ENCODE measurements at places on chromosomes 11 and 22.

DNA sequence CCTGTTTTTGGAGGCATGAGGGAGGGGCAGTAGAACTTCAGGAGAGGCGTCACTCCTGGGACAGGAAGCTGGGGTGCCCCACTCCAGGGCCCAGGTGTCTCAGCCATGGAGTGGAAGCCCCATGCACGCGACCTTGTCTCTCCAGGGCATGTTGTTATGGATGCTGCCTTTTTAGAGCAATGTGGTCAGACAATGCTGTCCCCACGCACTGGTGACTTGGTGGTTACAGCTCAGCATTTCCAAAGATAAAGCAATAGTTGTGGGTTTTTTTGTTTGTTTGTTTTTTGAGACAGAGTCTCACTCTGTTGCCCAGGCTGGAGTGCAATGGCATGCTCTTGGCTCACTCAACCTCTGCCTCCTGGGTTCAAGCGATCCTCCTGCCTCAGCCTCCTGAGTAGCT lies 22.3 kb downstream of the EIF4G2 start:
- no peak for DNase-seq

DNA sequence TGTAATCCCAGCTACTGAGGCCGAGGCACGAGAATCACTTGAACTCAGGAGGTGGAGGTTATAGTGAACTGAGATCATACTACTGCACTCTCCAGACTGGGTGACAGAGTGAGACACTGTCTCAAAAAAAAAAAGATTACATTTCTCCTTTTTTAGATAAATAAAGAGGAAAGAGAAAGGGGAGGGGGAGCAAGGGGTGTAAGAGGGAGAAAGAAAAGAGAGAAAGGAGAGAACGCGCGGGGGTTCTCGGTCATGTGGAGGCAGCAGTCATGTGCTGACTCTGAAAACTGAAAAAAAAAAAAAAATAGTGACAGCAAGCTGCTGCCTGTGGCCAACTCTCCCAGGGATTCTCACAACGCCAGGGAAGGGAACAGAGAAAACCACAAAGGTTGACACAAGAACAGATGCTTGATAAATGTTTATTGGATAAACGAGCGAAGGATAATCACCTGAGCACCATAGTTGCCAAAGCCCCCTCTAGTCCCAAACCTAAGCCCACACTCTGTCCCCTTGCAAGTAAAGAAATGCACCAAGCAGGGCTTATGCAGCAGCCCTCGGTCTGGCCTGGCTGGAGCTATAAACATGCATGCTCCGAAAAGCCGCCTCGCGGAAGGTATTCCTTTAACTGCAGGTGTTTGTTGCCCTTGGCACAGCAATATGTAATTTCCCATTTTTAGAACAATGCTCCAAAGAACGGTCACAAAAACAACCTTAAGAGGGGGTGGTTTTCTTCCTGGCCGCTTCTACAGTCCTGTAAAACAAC lies 14.5 kb downstream of the SCGB1A1 start:
- DNase-seq: no peak

DNA sequence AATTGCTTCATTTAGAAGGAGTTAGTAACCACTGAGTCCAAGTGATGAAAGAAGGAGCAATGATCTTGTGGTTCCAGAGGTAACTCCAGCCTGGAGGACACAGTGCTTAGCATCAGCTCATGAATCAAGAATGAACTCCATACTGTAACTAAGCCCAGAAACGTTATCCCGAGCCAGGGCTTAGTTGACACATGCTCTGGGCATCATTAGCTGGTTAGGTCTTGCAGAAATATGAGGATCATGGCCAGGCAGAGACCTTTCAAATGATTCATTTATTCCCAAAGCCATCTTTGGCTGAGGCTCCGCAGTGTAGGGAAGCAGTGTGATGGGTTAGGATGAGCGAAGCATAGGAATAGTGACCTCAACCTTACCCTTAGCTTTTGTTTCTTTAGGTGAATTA lies 277.4 kb downstream of the FAM76B start:
- no peak for DNase-seq

- DNase-seq: no peak
These were observed 2.5 kb downstream of the PCSK7 start for GRCh38 chr11:117229411-117229810.

DNA sequence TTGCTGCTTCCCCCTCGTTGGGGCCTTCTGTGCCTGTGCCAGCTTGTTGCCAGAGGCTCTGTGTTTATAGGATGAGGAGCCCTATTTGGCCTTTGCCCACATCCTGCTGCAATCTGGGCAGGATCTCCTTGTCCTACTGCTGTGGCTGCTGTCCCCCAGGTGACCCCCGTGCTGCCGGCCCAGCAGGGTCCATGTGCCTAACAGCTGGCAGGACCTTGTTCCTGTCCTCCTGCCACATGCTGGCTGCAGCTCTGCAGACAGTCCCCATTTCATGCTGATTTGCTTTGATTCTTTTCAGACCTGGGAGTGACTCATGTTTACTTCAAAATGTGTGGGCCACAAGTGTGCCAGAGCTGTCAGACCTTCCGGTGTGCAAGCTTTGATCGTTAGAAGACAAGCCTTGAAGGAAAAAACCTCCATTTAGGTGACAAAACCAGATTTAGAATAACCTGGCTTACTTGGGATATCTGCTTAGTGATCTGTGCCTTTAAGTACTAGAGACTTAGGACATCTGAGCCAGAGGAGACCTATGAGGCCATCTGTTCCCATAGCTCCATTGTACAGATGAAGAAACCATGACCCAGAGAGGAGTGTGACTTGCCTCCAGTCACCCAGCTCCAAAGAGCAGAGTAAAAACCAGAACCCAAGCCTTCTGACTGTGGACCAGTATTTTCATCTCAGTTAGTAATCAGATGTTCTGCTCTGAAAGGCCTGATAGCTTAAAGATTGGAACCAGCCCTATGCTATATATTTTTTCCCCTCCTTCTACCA lies 11.1 kb downstream of the NAV2 start:
- peak; percentile 63 for DNase-seq

DNA sequence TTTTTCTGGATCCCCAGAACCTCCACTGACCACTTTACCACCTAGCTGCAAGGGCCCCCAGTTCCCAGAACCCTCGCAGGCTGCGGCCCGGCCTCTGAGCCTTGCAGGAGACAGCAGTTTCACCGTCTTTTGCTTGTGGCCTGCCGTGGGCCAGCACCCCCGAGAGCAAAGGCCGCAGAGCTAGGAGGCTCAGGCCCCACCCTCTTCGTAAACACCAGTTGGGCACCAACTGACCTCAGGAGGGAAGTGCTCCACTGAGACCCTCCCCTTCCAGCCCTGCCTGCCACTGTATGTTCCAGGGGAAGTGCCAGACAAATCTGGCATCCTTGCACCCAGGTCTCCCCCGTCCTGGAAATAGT lies 23.4 kb upstream of the CREB3L1 start:
- DNase-seq: no peak

- DNase-seq: no peak
These were observed 13.4 kb downstream of the TMPRSS13 start for GRCh38 chr11:117915672-117916235.

DNA sequence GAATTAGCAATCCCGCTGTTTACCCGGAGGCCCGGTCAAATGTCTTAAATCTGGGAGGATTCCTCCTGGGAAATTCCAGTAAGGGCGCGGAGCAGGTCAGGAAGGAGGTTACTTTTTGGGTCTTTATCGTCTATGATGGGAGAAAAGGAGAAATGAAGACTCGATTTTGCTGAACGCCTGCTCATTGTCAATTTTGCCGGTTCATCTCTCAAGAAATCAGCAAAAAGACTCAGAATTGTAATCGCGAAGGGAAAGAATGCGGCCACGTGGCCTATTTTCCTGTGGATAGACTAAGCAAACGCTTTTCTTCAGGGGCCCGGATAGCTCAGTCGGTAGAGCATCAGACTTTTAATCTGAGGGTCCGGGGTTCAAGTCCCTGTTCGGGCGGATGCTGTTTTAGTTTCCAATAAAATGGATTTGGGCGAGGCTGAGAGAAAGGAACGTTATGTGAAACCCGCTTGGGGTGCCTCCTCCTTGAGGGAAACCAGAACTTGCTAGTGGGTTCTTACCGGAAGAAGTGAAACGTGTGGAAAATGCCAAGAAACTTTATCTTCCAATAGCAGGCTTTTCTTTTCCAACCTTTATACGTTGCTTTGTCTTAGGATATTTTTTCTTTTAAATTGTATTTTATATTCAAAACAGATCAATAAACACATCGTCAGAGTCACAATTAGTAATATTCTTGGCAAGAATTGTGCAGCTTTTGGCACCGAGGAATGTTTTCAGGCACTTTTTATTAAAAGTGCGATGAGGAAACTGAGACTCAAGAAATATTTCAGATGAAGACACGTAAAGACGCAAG lies 45.0 kb downstream of the OR4D9 start:
- peak; percentile 68 for DNase-seq

GRCh38 chr11:64245797-64246620 lies 734 bp downstream of the PPP1R14B start:
- peak; percentile 76 for DNase-seq

DNA sequence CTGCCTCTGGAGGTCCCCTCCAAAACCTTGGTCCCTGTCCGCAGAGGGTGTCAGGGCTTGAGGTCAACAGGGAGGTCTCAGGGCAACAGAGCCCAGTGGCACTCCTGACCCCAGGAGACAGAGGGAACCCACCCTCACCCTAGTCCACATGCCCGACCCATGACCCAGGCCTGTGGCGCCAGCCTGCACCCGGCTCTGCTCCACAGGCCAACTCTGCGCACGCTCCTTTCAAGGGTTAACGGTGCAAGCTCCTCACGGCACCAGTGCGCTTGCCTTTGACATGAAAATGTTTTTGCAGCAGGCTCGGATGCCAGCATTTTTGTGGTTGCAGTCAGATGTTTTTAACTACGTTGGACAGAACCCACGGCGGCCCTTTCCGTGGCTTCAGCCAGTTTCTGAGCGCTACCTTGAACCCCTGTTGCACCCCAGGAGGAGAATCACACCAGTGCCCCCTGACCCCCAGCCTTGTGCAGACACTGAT lies 68.6 kb downstream of the CDKN1C start:
- no peak for DNase-seq

GRCh38 chr22:27116312-27117086 lies 459.1 kb downstream of the MIAT start:
- no peak for DNase-seq

DNA sequence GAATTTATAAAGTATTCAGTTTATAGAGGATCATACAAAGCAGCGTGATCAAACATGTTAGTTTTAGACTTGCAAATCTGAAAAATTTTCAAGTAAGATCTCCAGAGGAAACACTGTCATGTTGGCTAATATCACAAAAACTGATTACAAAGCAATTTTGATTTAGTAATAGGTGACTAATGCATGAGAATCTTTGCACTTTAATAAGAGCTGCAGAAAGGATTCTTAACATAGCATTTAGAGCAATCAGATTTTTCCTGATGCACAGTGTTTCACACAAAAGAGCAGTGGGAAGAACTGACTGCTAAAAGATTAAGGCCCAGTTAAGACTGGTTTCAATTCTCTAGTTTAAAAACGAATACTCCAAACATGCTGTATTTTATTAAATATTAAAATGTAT lies 321.2 kb downstream of the GUCY1A2 start:
- no peak for DNase-seq

DNA sequence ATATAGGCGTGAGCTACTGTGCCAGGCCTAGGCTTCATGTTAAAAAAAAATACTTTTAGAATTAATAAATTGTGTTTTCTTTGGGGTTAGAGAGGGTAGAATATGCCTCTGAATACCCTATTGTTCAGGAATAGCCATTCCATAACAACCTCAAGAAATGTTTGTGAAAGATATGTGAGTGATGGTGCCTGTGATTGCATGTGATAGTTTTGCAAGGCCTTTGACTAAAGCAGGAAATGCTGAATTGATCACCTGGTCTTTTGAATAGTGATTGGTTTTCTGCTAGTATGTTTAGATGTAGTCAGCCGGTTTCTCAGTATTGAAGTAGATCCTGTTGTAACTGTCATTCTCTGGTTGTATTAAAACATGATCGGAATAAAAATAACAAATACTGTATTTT lies 73.4 kb downstream of the UVRAG start:
- no peak for DNase-seq

DNA sequence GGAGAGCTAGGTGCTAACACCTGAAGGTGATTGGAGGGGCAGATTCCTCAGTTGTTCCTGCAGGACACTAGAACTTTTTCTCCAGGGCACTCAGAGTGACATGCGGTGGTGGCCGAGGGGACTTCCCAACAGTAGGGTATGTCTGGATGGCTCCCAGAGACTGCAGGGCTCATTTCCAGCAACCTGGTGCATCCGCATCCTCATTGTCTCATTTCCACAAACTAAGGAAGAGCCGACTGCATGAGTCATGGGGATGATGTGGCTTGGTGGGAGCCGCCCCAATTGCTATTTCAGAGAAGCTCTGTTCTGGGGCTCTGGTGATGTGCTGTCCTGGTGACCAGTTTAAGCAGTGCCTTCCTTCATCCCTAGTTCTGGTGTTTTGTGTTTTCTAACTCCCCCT lies 2.8 kb upstream of the ROBO4 start:
- DNase-seq: peak; percentile 11

GRCh38 chr11:84247926-84248325 lies 961.8 kb upstream of the CCDC90B start:
- DNase-seq: no peak

- no peak for DNase-seq
These were observed 461.3 kb downstream of the DLG2 start for GRCh38 chr11:85165819-85166218.

DNA sequence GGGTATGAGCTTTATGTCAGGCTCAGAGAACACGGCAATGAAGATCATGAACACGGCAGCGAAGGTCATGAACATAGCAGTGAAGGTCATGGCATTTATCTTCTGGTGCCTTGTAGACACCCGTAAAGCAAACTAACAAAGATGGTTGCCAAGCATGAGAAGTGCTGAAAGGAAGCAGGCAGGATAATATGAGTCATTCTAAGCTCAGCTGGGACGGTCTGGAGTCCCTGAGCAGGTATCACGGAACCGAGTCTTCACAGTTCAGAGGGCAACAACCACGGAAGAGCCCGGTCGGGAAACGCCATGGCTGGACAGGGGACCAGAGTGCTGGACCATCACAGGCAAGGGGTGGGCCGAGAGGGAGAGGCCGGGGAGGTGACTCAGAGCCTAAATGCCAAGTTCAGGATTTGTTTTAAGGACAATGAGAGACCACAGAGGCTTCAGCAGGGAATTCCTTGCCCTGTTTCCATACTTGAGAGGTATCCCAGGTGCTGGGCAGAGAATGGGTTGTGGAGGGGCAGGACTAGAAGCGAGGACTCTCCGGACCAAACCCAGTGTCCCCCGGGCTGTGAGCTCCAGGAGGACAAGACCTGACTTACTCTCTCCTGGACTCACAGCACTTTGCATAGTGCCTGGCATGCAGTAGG lies 13.1 kb upstream of the MS4A10 start:
- no peak for DNase-seq

DNA sequence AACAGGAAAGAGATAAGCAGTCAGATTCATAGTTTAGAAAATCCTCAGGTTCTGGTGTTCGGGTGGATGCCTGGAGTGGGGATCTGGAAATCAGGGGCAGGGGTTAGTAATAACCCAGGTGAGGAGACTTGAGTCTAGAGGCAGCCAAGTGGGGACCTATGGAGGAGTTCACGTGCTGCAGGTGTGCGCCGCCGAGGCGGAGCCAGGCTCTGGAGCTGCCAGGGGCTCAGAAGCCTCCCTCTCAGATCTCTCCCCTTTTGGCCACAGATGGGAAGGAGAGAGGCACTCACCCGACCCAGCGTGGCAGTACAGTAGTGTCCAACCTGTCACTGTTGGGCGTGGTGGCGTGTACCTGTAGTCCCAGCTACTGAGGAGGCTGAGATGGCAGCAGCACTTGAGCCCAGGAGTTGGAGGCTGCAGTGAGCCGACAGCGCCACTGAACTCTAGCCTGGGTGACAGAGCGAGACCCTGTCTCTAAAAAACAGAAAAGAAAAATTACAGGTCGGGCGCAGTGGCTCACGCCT lies 27.5 kb downstream of the TXN2 start:
- no peak for DNase-seq

- no peak for DNase-seq
These were observed 4.0 kb downstream of the MICAL2 start for GRCh38 chr11:12114193-12115033.
